Retina (tissue), 1 donor: ENCODE measurements at places on chromosomes 12 and 14.
A peak's percentile ranks its signal among the peaks of the same experiment; 100 is the strongest.

- no peak for DNase-seq
Observed at GRCh38 chr12:116694653-116695463, 43.0 kb downstream of the SPRING1 start.

DNA sequence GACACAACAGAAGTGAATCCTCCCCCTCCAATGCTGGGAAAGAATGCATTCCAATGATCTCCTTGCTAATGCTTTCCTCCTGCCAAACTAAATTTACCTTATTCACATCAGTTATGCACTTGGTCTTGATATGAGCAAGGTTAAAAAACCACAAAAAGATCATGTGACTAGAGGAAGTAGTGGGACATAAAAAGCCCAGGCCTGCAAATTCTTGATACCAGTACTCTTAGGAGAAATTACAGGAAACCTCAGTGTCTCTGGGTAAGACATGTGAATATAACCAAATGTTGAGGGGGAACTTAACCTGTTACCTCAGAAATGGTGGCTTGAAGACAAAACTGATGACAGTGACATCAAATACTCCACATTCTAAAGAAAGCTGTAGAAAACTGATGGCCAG is 427.1 kb downstream of the RPS29 start:
- DNase-seq, result no peak

DNA sequence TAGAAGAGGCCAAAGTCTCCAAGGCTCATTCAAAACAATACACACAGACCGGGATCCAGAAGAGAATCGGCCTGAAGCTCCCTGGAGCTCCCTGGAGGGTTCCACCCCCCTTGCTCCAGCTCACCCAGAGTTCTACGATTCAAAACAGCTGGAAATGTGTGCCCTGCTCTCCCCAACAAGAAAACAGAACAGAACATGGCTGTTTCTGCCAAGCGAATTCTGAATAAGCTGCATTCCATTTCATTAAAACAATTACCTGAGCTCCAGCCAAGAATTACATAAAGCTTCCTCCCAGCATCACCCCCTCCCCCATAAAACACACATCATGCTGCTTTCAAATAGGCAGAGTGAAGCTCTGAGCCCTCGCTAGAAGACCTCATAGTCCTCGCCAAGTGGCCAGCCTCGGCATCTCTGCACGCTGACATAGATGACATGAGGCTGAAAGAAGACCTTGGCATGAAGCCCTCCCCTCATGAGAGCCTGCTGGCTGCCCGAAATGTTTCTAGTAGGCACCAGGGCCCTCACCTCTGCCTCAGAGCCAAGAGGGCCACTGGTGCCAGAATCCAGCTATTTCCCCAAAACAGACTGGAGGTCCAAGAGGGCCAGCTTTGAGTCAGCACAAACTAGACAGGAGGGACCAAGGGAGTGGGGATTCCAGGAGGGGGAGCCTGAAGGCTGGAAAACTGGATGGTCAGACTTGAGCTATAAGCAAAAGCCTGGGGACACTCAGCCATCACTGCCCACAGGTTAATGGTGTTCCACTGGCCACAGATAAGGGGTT is 8.3 kb downstream of the PXN start:
- DNase-seq, result no peak

GRCh38 chr12:19030180-19030579 is 99.4 kb upstream of the PLEKHA5 start:
- no peak for DNase-seq

- no peak for DNase-seq
Observed at GRCh38 chr14:52455291-52456088, 96.8 kb downstream of the TXNDC16 start.

DNA sequence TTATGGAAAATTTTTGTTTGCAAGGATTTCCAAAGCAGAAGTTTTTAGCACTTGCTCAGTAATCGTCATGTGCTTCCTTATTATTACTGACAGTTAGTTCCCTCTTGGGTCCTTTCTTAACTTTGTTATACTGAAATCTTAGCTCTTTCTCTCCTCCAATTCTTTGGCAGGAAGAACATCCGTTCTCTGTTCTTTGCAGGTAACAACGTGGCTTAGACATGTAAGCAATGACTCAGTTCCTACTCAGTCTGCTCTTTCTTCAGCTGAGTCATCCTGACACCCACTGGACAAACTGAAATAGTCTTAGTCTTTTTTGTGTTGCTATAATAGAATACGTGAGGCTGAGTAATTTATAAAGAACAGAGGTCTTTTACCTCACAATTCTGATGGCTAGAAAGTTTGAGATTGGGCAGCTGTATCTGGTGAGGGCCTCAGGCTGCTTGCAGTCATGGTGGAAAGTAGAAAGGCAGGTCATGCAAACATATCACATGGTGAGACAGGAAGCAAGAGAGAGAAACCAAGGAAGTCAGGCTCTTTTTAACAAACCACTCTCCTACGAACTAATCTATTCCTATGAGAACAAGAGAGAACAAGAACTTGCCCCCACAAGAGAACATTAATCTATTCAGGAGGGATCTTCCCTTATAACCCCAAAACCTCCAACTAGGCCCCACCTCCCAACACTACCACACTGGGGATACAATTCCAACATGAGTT is 49.2 kb downstream of the TESPA1 start:
- no peak for DNase-seq

DNA sequence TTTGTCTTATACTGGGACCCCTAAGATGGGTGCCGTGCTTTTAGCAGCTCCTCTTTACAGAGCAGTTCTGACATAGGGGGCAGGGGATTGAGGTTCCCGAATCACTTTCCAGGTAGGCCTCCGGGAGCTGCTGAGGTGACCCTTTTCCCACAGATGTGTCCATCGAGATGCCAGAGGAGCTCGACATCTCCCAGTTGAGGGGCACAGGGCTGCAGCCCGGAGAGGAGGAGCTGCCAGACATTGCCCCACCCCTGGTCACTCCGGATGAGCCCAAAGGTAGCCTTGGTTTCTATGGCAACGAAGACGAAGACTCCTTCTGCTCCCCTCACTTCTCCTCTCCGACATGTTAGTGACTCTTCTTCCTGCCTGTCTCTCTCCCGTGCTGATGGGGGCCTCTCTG is 4.3 kb upstream of the TPI1 start:
- DNase-seq, result no peak

- DNase-seq, result no peak
Observed at GRCh38 chr12:32084017-32084688, 22.5 kb upstream of the BICD1 start.

- DNase-seq, result no peak
Observed at GRCh38 chr12:102528111-102528510, 47.7 kb upstream of the IGF1 start.

DNA sequence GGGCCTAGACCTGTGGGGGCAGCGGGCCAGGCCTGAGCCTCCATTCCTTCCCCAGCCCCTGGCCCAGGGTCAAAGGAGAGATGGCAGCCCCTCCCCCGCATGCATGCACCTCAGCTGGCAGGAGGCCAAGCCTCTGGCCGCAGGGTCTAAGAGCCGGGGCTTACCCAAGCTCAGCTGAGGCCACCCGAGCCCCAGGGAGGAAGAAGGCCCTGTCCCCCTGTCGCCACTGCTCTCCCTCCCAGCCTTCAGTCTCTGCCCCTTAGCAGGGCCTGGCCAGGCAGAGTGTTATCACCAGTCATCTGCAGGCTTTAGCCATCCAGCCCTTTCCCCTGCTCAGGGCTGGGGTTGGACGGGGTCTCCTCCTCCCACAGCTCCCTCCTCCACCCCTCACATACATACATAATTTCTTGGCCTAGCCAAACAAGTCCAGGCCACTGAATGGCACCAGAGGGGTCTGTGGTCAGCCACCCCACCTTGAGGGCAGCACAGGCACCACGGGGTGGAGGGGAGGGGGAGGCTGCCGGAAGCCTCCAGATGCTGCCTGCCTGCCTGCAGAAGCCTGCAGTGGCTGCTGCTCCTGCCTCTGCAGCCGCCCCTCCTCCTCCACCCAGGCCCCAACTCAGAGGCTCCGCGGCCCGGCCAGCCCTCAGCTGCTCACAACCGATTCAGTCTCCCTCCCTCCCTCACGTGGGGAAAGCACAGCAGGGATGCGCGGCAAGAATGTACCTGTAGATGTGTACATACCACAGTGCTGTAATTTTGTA is 22.8 kb downstream of the RAB35 start:
- DNase-seq, result peak; percentile 80

DNA sequence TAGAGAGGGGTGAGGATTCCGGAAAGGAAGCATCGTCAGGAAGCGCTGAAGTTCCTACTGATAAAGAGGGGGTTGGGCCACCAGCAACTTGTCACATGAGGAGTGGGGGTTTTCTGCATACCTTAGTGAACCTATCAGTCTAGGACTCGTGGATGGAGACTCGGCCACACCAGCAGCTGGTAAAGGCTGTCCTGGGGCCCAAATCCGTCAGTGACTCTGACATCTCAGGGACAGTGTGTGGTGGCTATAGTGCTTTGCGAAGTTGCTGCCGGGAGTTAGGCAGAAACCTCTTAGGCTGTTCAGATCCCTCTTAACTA is 16.4 kb downstream of the RNASE2 start:
- DNase-seq, result no peak

DNA sequence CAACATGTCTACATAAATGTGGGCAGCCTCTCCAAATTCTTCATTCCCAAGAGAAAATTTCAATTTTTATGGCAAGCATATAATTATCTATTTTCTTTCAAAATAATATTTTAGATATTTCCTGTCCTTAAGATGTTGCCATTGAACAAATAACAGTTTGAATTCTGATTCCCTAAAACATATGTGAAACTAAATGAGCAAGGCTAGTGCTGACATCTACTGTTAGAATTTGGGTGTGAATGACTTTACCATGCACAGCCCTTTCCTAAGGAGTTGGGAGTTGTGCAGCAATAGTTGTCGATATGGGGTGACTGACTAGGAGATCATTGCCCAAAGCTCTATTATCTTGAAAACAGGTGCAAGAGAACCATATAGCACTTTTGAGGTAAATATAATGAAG is 108.2 kb upstream of the SLC38A4 start:
- no peak for DNase-seq

DNA sequence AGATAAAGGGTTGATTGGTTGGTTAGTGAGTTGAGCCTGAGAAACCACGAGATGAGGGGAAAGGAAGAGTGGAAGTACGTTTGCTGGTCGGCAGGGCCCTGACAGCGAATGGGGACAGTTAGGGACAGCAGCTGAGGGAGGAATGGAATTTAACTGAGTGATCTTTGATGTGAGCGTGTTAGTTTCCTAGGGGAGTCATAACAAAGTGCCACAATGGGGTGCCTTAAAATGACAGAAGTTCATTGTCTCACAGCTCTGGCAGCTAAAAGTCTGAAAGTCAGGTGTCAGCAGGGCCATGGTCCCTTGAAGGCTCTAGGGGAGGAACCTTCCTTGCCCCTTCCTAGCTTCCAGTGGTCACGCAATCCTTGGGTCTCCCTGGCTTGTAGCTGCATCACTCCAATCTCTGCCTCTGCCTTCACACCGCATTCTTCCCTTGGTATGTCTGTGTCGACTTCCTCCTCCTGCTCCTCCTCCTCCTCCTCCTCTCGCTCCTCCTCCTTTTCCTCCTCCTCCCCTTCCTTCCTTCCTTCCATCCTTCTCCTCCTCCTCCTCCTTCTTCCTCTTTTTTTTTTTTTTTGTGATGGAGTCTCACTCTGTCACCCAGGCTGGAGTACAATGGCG is 26.0 kb upstream of the RIN3 start:
- DNase-seq, result no peak

DNA sequence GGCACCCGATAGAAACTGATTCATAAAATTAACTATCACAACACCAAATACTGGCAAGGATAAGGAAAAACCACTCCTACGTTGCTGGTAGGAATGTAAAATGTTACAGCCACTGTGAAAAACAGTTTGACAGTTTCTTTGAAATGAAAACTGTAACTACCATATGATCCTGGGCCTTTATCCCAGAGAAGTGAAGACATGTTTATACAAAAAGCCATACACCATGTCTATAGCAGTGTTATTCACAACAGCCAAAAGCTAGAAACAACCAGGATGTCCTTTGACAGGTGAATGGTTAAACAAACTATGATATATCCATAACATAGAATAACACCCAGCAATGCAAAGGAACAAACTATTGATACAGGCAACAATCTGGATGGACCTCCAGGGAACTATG is 3.7 kb upstream of the C14orf132 start:
- no peak for DNase-seq

GRCh38 chr14:53517270-53517960 is 364.3 kb upstream of the DDHD1 start:
- DNase-seq, result no peak

- DNase-seq, result no peak
Observed at GRCh38 chr14:25150934-25151790, 101.2 kb upstream of the STXBP6 start.

DNA sequence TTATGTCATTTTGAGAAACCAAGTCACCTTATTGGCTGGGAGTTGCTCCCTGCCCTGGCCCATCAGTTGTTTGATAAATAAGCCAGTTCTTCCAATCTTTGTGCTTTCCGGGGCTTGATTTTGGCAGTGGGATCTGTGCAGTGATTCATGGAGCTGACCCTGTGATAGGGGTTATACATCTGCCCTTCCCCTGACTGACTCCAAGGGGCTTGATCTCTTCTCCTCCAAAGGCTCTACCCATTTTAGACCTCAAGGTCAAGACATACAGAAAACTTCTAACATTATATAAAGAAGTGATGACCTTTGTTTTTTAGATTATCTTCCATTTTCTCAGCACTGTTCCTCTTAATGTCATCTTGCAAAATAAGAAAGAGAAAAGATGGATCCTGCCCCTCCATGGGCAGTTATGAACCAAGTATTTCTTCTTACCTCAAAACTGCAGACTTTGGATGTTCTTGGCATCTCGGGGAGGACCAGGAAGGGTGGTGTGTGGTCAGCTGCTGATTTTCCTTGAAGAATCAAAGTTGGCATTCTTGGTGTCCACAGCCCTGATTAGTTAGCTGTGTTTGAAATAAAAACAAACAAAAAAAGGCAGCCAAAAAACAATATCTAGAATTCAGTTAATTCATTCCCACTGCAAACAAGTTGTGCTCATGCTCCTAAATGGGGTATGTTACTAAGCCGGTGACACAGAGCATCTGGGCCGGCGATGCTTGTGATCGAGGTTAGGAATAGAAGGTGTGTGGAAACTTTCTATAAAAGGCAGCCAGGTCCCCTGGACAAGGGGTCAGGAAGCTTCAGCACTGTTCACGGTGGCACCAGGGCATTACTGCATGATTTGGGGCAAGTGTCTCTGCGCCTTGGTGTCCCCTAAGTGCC is 120.2 kb downstream of the SAMD4A start:
- no peak for DNase-seq

DNA sequence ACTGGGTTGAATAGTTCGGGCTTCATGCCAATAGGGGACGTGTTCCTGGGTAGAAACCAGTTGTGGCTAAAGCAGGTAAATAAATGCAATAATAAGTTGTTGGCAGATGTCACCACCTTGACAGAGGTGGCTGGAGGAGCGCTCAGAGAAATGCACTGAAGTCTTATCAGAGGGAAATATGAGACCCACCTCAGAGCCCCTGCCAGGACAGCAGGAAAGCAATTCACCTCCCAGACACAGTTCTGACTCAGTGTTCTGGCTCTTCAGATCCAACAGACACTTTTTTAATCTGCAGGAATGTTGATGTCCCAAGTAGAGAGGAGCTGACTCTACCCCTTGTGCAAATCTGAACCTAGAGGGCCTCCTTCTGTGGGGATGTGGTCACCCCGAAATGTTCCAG is 687.1 kb upstream of the FBXO33 start:
- DNase-seq, result no peak
